ENCODE measurements at places on chromosomes 13 and 19. TPM values are rescaled to one million over a fixed set of nuclear protein-coding genes. Genes with fewer than 3 reads are reported as not detected.
A peak's percentile ranks its signal among the peaks of the same experiment; 100 is the strongest.

DNA sequence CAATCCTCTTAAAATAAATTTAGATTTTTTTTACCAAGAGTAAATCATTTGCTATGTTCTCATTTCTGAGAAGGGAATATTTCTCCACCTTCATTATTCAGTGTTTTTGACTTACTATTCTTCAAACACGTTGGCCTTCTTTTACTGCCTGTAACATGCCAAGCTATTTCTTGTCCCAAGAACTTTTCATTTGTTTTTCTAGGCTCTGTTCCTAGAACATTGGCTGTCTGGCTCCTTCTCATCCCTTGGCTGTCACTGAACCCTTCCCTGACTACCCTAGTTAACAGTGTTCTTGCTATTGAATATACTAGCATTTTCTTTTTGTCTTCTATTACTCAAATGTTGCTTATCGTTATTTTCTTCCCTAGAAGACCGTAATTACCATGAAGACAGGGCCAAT lies 248.1 kb downstream of the ITGBL1 start:
- no peak for DNase-seq

GRCh38 chr19:10364644-10365043 lies 15.7 kb downstream of the TYK2 start:
- DNase-seq, result peak; percentile 59

DNA sequence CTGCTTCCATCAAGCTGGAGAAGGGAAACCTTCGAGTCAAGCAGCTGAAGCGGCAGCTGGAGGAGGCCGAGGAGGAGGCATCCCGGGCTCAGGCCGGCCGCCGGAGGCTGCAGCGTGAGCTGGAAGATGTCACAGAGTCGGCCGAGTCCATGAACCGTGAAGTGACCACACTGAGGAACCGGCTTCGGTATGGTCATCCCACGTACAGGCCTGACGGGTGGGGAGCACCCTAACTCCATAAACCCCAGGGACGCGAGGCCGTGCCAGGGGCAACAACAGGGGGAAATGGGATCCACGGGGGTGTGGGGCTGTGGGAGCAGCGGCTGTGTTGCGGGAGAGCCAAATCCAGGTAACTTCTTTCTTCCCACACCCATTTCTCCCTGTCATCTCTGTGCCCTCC lies 20.2 kb downstream of the KCNC3 start:
- DNase-seq, result no peak

- DNase-seq, result no peak
Measured at GRCh38 chr13:63206461-63206860, 1790.8 kb upstream of the PCDH20 start.

DNA sequence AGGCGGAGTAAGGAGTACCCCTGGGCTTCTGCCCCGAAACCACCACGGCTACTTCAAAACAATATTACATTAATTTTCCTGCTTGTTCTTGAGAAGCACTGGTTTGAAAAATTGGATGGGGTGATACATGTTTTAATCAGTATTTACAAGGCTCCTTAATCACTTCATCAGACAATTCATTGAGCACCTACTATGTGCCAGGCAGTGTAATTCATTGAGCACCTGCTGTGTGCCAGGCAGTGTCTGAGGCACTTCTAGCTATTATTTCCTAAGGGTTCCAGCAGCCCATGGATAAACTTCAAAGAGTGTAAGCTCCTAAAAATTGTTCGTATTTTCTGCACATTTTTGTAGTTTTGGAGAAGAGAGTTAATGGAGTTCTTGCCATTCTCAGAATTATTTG lies 1.6 kb upstream of the GAS6 start:
- DNase-seq, result no peak

DNA sequence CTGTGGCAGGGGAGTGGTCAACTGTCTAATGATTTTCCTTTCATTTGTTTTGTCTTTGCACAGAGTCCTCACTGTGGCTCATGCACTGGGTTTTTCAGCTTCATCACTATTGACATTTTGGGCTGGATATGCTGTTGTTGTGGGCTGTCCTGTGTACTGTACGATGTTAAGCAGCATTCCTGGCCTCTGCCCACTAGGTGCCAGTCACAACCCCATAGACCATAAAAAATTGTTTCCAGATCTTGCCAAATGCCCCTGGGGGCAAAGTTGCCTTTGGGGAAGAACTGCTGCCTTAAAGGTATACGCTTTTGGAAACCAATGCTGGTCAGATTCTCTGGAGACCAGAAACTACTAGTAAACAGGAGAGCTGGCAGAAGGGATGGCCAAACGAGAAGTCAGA lies 310.4 kb downstream of the SPRY2 start:
- DNase-seq, result no peak

DNA sequence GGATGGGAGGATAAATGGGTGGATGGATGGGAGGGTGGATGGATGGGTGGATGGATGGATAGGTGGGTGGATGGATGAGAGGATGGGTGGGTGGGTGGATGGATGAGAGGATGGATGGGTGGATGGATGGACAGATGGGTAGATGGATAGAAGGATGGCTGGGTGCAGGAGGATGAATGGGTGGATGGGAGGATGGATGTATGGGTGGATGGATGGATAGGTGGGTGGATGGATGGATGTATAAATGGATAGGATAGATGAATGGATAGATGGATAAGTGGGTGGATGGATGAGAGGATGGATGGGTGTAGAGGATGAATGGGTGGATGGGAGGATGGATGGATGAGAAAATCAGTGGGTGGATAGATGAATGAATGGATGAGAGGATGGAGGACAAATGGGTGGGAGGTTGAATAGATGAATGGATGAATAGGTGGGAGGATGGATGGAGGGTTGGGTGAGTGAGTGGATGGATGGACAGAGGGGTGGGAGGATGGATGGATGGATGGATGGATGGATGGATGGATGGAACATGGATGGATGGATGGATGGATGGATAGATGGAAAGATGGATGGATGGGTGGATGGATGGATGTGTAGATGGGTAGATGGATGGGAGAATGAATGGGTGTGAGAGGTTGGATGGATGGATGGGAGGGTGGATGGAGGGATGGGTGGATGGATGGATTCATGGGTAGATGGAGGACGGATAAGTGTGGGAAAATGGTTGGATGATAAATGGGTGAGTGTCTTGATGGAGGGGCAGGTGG lies 35.9 kb upstream of the ONECUT3 start:
- DNase-seq, result no peak

GRCh38 chr19:43638214-43638994 lies 1.2 kb downstream of the CADM4 start:
- no peak for DNase-seq

DNA sequence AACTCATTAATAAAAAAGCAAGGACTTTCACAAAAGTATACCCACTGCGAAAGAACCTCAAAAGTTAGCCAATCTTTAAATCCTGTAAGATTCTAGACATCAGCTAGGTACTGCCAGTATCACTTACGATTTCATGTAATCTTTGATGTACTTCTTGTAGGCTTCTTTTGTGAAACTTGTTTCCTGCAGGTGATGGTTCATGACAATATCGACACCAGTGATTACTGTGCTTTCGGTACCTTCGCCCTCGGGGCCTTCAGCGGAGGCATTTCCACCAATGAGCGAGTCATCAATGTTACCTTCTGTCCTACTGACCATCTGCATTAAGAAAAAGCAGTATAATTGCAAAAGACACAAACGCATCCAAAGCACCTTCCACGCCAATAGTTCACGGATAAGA lies 1.1 kb downstream of the TPT1 start:
- no peak for DNase-seq

- DNase-seq, result no peak
Measured at GRCh38 chr19:33872445-33873320, 76.0 kb downstream of the KCTD15 start.

DNA sequence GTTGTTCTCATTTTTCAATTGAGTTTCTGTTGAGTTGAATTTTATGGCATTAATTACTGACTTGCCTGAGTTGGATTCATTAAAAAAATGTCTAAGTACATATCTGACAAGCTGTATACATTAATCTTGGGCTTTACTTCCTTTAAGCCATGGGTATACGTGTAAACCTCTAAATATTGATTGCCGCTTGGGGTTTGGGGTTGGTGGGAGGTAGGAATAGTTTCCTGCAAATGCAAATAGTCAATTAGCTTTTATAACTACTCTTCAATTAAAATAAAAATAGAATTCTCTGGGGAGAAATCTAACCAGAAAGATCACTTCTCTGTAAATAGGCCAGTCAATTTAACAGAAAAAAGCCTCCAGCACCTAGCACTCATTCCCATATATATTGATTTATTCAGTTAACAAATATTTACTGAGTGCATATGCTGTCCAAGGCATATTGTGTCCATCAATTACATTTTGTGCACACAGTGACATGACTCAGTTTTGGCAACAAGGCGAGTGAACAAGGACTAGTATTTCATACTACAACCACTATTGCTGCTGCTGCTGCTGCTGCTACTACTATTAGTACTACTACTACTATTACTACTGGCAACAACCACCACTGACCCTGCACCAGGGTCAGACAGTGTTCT lies 306.8 kb downstream of the RFC3 start:
- DNase-seq, result no peak

GRCh38 chr13:47000165-47000564 lies 103.3 kb upstream of the HTR2A start:
- no peak for DNase-seq

- no peak for DNase-seq
Measured at GRCh38 chr13:76790980-76791819, 95.0 kb downstream of the KCTD12 start.

DNA sequence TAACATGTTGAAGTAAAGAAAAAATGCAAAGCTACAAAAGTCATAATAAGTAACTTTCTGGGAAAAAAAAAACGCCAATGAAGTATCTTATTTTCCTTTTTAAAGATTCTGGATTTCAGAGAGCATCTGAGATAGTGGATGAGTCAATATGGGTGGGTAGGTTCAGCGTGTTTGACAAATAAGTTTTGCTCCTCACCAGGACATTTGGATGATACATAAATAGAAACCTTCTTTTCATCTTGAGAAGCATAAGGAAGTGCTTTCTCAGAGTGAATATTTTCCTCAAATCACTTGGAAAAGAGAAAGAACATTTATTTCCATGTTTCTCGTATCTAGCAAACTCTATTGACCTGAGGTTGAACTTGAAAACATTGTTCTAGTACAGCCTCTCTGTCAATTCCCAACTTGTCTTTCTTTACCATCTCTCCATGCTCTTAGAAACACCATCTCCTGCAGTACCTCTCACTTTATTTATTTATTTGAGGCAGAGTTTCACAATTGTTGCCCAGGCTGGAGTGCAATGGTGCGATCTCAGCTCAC lies 463.2 kb downstream of the KLF5 start:
- no peak for DNase-seq

DNA sequence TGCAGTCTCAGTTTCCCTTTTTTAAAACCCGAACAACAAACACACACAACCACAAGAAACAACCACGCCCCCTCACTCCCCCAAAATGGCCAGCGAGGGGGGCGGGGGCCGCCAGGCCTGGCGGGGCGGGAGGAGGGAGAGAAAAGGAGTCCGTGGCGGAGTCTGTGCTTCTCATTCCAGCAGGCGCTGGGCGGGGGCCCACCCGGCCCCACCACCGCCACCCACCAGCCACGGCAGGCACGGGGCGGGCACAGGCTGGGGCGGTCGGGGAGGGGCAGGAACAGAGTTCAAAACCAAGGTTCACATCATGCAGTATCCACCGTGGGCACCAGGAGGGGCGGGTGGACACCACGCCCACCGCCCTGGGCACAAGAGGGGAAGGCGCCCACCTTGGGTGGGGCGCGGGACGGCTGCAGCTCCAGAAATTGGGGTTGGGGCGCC lies 12.9 kb downstream of the DPF1 start:
- no peak for DNase-seq

PBX4 gene
- 3.3 TPM for total RNA-seq

PTGIR gene
- 0.57 TPM for total RNA-seq

ZNF154 gene
- total RNA-seq, result 26.4 TPM

ZNF345 gene
- 11.4 TPM for total RNA-seq

ATCAY gene
- total RNA-seq, result 163 TPM

F10 gene
- not detected for total RNA-seq

MIR17HG gene
- 1.3 TPM for total RNA-seq

ENOX1 gene
- 32.3 TPM for total RNA-seq

ZNF221 gene
- 11.2 TPM for total RNA-seq

CHST8 gene
- total RNA-seq, result 10.7 TPM

CLIP3 gene
- total RNA-seq, result 307 TPM
